ENCODE measurements at places on chromosomes 4 and X.

GRCh38 chr4:5636766-5637670, 71.3 kb downstream of the EVC2 start:
- no peak for DNase-seq

DNA sequence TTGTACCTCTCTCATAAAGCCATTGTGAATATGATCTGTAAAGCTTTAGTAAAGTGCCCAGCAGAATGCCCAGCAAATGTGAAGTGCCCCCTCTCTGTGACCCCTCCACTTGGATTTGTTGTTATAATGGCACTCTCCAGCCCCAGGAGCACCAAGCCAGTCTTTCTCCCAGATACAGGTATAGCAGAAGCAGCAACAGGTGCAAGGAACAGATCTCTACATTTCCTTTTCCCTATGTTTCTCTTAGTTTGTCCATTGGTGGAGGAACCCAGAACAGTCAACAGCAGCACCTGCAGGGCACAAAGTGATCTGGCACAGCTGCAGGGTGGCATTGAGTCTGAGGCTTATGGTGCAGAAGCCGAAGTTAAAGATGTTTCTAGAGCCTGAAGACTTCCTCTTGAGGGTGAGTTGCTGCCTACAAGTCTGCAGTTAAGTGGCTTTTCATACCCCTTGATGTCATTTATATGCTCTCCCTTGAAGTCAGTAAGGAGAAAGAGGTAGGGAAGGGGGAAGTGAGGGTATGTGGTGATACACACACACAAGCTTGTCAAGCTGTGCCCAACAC, 16.1 kb upstream of the CXCL3 start:
- no peak for DNase-seq

GRCh38 chrX:27555514-27555913, 34.6 kb upstream of the DCAF8L2 start:
- DNase-seq, result no peak

DNA sequence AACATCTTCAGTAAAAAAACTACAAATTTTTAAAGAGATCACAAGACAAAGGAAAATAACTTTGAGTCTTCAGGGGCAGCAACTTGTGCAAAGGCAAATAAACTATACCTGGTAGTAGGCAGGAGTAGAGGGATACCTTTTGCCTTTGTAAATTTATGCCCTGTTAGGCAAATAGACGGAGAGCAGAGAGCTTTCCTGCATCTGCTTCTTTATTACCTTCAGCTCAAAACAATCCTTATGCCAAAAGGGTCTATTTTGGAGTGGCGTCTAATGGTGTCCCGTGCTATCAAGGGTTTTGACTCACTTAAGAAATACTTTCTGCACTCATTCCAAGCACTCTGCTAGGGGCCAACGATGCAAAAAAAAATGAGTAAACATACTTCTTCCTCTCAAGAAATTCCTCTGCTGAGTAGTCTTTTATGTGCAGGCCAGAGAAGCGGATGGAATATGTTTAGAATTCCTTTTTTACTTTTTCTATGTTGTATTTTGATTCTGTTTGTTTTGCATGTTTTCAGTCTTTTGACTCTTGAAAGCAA, 131.9 kb downstream of the ANXA5 start:
- no peak for DNase-seq

- DNase-seq, result no peak
Observed at GRCh38 chr4:127634181-127634580, 1.4 kb downstream of the INTU start.

GRCh38 chr4:89125901-89126782, 14.8 kb downstream of the TIGD2 start:
- no peak for DNase-seq

GRCh38 chr4:75031775-75032174, 98.9 kb downstream of the PARM1 start:
- no peak for DNase-seq

- no peak for DNase-seq
Observed at GRCh38 chr4:610411-611261, 14.7 kb upstream of the PDE6B start.

DNA sequence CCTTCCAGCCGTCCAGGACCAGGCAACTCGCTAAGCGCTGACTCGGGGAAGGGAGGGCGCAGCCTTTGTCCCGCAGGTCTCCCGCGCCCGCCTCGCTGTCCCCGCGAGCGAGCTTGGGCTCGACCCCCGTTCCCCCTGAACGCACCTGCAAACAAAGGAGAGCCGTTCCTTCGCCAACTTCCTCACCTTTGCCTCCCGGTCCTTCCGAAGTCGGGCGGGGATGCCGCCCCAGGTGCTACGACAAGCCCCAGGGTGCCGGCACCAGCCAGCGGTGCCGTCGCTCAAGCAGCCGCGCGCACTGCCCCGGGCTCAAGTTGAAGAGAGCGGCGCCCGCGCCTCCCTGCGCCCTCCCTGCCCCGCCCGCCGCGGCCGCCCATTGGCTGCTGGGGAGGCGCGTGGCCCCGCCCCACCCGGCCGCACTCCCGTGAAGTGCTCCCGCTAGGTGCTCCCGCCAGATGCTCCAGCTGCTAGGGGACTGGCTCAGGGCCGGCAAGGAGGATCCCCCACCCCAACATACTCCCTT, 107.1 kb downstream of the NSUN7 start:
- DNase-seq, result peak; percentile 17

DNA sequence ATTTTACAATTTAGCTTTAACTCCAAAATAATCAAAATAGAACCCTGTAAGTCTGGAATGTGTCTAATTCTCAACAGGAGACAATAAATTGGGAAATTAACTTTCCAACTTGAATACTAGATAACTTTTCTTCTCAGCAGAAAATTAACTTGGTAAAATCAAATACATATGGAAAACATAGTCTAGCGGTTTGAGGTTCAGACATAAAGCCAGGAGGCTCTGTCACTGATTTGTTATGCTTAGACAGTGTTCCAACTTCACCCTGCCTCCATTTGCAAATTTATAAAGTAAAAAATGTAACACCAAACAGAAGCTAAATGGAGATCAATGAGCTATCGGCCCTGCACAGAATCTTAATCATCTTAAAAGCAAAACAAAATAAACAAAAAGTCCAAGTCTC, 46.3 kb downstream of the TBCK start:
- no peak for DNase-seq

- DNase-seq, result no peak
Observed at GRCh38 chr4:137946453-137947174, 295.5 kb downstream of the SLC7A11 start.

DNA sequence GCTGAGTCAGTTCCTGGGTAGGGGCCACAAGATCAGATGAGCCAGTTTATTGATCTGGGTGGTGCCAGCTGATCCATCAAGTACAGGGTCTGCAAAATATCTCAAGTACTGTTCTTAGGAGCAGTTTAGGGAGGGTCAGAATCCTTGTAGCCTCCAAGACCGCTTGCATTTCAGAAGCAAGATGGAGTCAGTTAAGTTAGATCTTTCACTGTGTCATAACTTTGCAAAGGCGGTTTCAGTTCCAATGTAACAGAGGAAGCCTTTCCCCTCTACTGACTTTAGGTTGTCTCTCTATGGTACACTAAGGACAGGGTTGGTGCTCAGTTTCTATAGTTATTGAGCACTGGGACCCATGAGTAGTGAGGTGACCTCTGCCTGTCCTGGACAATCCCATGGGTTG, 127.3 kb upstream of the WDR1 start:
- no peak for DNase-seq

DNA sequence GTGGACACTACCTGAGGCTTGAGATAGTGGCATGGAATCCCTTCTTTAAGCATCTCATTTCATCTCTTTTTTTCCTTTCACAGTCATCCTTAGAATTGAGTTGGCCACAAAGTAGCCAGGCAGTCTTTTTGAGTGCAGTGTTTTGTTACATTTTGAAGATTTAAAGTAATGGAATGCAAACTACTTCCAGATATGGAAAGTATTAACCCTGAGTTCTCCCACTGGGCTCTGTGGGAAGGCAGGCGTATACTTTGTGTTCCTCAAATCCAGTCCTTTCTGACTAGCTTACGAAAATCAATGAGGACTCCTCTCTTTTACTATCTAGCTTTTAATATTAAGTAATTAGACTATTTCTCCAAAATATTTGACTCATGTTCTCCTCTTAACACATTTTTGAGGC, 29.9 kb downstream of the PCDH10 start:
- DNase-seq, result no peak

DNA sequence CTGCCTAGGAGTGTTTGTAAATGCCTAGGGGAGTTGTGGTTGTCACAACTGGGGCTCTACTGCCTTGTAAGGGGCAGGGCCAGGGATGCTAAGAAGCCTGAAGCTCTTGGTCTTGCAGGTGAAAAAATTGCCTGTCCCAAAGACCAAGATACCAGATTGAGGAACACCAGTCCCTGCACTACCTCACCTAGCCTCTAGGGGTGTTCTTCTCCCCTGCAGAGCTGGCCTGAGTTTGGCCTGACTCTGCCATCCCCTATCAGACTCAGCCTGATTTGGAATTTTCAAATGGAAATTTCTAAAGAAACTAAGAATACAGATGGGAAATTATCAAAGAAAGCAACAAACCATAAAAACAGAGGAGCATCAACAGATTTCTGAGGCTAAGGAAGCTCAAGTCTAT, 90.4 kb downstream of the ZC4H2 start:
- no peak for DNase-seq

DNA sequence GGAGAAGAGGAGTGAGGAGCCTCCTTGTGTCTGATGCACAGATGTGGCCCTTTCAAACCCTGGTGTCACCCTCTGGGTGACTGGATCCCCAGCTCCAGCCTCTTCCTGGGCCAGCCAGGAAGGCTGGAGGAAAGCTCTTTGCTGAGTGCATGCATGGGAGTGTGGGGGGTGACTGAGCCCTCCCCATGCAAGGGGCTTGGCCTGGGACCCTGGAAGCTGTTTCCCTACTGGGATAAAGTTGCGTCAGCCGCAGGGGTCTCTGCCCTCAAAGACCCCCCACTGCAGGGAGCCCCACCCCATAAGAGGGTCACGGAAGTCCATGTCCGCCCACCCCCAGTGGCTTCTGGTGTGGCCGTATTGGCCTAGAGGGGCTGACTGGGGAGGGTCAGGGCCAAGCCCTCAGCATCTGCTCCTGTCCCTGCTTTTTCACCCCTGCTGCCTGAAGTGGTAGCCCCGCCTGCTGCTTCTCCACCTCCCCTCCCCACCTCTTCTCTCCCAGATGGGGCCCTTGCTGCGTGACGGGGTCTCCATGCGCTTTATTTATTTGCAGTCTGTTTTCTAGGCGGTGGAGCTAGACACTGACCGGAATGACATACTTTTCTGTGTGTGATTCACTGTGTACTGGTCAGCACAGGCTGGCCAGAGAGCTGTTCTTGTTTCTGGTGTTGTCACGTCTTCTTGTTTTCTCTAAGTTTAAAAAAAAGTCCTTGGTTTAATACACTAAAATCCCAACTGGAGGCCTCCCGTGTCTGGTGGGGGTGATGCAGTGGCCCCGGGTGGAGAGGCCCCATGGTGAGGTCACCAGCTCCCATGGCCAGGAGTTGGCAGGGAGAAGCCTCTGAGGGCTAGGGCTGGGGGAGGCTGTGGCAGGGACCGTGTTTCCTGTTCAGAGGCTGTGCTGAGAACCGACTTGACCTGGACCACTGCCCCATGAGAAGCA, 3.6 kb downstream of the SMIM10L2A start:
- DNase-seq, result no peak

DNA sequence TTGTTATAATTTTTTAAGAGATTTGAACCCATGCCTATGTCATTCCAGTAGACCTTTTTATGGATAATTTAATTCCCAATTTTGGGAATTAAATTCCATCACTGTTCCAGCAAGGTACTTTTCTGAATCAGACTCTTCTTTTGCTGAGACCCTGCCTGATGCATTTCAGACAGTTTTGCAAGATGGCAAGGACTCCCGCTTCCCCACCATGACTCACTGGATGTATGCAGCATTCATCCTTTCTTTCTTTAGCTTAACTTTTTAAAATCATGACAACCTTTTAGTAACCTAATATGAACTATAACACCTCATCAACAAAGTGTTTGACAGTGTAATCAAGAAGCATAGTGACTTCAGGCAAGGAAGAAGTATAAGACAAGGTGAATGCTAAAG, 178.1 kb upstream of the LEF1 start:
- no peak for DNase-seq

GRCh38 chr4:180828455-180829018, 1414.7 kb upstream of the TENM3 start:
- no peak for DNase-seq

- no peak for DNase-seq
Observed at GRCh38 chr4:107825072-107825824, 516 bp downstream of the SGMS2 start.

DNA sequence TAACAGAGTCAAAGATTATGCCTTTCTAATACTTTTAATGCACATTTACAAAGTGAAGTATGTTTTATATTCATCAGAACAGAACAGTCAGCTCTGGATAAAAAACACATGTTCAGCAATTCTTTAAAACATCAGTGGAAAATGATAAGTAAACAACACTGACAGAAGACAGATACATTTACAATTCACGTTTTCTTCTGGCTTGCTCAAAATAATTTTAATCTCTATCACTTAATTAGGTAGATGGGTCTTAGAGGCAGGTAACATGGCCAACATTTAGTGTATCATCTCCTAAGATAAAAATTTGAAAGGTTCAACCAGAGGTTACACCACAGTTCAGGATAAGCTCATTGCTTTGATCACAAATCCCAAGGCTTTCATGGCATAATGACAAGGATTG, 156.8 kb upstream of the MAB21L2 start:
- no peak for DNase-seq

- no peak for DNase-seq
Observed at GRCh38 chrX:132413459-132413858, 75.4 kb downstream of the MBNL3 start.

DNA sequence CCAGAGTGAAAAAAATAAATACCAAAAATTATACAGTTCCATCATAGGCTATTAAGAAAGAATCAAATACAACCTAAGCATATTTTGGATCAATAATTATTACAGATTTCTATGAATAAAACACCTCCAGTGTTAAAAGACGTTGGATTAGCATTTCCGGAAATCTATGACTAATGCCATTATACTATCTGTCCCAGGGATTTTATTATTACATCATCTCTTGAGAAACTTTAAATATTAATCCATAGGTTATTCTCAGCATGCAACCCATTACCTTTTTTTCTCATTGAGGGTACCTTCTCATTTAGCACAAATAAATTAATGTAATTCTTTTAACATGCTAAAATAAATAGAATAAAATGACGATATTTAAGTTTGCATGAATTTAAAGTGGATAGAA, 44.6 kb downstream of the CXorf58 start:
- no peak for DNase-seq

GRCh38 chr4:9735515-9735914, 45.9 kb upstream of the DRD5 start:
- DNase-seq, result no peak

- no peak for DNase-seq
Observed at GRCh38 chrX:148513661-148514060, 13.2 kb downstream of the AFF2 start.

DNA sequence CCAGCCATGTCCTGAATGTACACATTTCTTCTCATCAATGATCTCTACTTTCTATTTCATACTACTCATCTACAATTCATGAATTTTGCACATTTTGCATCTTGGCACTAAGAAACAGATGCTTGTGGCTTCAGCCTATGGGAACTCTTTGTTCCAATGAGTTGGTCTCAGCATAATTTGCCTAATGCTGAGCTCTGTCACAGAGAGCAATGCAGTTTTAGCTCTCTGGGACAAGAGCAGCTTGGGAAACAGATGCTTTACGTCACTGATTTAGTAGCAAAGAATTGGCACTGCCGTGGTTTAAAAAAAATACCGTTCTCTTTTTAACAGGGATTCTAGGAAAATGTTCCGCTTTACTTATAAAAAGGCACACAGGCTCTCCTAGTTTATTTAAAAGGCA, 162.4 kb downstream of the WDFY3 start:
- DNase-seq, result no peak

- DNase-seq, result no peak
Observed at GRCh38 chr4:82903737-82904136, 3.2 kb downstream of the THAP9 start.

All from activated CD8-positive, alpha-beta memory T cell treated with anti-CD3 and anti-CD28 coated beads for 1 hour (primary cell).